ENCODE measurements at places on chromosomes 5 and 9.

DNA sequence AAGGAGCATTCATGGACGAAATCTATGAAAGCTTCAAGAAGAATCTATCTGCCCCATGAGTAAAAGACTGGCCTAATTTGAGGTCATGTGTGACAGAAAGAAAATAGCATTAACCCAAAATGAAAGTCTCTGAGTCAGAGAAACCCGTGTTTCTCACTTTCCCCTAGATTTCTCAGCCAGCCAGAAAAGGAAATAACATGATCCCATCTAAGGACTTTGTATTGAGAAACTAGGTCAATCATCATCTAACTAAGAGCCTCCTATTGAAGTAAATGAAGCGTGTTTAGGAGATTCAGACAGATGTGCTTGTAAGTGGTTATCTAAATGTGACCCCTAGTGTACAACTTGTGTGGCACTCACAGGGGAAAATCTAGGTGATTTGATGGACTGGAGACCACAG lies 77.3 kb upstream of the ZNF366 start:
- no peak for DNase-seq

DNA sequence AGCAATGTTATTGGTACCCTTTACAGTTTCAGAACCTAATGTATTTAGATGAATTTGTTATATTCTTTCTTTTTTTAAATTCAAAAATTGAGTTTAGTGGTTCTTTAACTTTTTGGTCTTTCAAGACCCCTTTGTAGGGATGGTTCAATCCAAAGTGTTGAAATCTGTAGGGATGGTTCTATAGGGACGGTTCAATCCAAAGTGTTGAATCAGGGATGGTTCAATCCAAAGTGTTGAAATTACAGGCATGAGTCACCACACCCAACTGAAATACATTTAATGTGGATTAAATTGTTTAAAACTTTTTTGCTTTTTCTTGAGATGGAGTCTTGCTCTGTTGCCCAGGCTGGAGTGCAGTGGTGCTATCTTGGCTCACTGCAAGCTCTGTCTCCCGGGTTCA lies 30.6 kb downstream of the SNX2 start:
- no peak for DNase-seq

DNA sequence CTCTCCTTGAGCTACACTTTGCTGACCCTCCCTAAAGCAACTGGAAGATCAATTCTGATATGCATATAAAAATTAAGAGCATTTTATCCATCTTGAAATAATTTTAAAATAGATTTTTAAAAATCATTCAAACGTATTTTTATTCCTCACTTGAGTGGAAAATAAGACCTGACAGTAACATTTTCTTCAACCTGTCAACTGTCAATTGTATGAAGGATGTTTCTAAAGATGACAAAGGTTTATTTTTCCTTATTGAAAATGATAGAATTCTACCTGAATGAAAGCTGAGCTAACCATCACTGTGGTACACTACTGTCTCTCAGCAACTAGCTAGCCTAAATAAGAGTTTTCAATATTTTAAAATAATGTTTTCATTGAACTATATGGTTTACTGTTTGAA lies 7.0 kb downstream of the EFNA5 start:
- DNase-seq = no peak

GRCh38 chr5:2371419-2371710 lies 380.1 kb downstream of the IRX2 start:
- DNase-seq = no peak

GRCh38 chr5:87751824-87752223 lies 339.1 kb upstream of the CCNH start:
- no peak for DNase-seq

- DNase-seq = no peak
These were observed 30.8 kb downstream of the TJP2 start for GRCh38 chr9:69204849-69205248.

- no peak for DNase-seq
These were observed 178.7 kb downstream of the NDUFS4 start for GRCh38 chr5:53739111-53739510.
